ENCODE measurements at places on chromosomes 12 and 14.
A peak's percentile ranks its signal among the peaks of the same experiment; 100 is the strongest.

DNA sequence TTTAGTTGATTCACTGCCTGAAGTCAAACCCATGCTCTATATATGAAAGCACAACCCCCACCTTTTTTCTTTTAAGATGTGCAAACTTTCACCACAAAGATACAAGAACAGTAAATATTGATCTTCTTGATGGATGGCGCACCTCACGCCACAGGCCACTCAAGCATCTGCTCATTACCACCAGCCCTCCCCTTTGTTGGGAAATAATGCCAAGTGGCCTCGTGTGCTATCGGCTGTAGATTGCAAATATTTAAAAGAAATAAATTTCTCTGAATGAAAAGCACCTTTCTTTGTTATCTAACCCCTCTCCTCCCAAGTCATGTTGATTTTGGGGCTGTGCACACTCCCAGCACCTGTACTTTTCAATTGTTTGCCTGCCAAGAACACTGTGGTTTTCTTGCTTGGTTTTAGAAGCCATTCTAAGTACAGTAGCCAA lies 122.7 kb downstream of the C12orf42 start:
- DNase-seq: no peak

DNA sequence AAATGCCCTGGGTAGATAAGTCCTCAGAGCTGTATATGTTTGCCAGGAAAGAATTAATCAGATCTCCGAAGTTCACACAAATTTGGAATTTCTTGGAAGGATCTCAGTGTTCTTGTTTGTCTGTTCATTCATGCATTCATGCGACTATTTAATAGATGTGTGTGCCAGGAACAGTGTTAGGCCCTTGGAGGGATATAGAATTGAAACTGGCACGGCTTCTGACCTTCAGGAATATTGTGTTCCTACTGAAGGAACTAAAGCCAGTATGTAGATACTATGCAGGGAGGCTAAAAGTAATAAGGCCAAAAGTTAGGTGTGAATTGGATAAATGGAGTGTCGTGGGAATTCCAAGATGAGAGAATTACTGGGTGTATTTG lies 166.0 kb upstream of the NOS1 start:
- DNase-seq: no peak

- no peak for DNase-seq
These were observed 18.9 kb upstream of the ANKRD33 start for GRCh38 chr12:51868821-51869495.

DNA sequence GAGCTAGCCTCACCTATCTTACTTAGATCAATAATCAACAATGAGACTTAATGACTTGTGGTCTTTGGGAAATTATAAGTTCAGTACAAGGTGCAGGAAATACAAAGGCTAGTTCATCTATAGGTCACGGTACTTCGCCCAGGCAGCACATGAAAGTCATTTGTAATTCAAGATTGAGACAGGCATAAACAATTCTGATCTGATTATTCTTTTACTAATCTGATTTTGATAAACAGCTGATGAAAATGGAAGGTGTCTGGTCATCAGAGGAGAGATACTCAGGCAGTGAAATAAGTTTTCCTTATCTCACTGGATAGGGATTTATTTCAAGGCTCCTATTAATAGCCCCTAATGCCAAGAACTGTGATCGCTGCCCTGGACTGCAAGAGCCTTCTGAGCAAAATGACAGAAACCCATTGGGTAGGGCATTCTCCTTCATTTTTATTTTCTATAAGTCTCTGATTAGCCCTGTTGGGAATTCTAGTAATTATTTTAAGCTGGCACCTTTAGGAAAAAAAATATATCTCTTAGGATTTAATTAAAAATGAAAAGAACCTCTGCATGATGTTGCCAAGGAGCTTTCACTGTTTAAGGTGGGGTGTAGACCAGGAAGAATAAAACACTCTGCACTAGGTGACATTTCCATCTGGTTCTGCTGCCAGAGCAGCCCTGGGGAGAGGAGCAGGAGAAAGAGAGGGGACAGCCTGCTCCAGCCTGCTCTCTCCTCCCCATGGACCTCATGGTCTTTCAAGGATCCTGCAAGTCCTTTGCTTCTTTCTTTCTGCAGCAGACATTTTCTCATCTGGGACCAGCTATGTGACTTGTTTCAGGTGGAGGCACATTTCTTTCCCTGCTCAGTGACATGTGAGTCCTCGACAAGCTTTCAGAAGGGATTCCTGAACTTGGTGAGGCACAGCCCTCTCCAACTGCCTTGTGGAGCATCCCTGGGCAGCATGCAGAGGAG lies 44.8 kb downstream of the SSPN start:
- DNase-seq: no peak

DNA sequence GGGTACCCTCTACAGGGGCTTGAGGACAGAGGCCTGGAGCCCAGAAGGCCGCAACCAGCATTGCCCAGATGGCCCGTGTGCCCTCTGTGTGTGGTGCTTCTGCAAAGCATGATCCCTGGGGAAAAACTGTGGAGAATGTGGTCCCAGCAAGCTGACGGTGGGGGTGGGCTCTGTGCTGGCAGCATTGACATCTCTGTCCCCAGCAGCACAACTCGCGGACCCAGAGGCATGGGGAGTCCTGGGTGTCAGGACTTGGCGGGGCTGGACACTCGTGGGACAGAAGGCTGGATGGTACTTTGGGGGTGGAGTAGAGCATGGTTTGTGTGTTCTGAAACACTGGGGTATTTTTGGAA lies 4.3 kb downstream of the CLBA1 start:
- DNase-seq: no peak

DNA sequence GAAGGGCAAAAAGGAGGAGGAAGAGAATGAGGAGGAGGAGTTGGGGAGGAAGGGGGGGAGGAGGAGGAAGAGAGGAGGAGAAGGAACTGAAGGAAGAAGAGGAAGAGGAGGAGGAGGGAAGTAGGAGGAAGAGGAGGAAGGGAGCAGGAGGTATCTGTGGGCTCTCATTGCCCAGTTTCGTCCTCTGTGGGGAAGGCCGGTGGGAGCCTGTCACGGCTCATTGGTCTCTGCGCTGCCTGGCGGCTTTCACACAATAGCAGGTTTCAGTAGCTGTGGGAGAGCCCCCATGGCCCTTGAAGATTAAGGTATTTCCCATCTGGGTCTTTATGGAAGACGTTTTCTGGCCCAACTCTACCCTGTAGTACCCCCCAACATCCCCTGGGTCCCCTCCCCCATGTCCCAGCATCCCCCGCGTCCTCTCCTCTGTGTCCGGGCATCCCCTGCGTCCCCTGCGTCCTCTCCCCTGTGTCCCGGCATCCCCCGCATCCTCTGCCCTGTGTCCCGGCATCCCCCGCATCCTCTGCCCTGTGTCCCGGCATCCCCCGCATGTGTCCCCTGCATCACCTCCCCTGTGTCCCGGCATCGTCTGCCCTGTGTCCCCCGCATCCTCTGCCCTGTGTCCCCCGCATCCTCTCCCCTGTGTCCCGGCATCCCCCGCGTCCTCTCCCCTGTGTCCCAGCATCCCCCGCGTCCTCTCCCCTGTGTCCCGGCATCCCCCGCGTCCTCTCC lies 278.2 kb upstream of the SFSWAP start:
- DNase-seq: no peak

GRCh38 chr12:6830286-6830890 lies 2.2 kb downstream of the P3H3 start:
- DNase-seq: no peak

DNA sequence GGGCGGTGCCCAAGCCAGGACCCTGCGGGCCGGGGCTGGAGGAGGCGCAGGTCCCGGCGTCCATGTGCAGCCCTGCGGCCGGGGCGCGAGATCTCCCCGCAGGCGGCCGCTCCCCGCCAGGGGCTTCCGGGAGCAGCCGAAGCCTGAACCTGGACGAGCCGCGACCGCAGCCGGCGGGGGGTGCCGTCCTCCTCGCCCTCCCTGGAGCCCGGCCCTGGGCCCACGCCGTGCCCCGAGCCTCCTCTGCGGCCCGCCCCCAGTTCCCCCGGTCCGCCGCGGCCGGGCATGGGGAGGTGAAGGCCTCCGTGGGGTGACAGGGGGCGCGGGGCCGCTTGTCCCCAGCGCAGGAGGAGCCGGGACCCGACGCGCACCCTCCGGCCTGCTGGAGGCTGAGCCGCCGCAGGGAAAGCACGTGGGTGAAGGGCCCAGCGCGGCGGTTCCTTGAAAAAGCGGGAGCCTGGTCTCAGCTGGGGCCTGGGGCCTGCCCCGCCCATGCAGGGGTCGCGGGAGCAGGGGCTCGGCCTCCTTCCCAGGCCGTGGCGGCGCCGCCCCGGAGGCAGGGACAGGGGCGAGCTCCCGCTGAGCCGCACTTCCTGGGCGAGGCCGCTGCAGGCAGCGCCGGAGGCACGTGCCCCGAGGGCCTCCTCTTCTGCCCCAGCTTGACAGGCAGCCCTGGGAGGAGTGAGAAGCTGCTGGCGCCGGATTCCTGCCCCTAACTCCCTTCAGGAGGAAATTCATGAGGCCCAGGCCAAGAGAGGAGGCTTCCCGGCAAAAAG lies 55.6 kb upstream of the PPP2R5C start:
- DNase-seq: no peak

GRCh38 chr14:94774344-94775090 lies 4.6 kb upstream of the GSC start:
- no peak for DNase-seq

- peak; percentile 3 for DNase-seq
These were observed 139.7 kb downstream of the PRIMA1 start for GRCh38 chr14:93648440-93649168.

GRCh38 chr14:36619853-36620252 lies 37.4 kb upstream of the NKX2-8 start:
- DNase-seq: no peak

GRCh38 chr14:86333493-86333892 lies 803.5 kb downstream of the FLRT2 start:
- DNase-seq: no peak

- no peak for DNase-seq
These were observed 7.8 kb upstream of the CALM1 start for GRCh38 chr14:90388982-90389381.

- no peak for DNase-seq
These were observed 524.1 kb upstream of the TBX3 start for GRCh38 chr12:115208098-115208497.

GRCh38 chr12:1634590-1635191 lies 5.7 kb downstream of the WNT5B start:
- peak; percentile 53 for DNase-seq

DNA sequence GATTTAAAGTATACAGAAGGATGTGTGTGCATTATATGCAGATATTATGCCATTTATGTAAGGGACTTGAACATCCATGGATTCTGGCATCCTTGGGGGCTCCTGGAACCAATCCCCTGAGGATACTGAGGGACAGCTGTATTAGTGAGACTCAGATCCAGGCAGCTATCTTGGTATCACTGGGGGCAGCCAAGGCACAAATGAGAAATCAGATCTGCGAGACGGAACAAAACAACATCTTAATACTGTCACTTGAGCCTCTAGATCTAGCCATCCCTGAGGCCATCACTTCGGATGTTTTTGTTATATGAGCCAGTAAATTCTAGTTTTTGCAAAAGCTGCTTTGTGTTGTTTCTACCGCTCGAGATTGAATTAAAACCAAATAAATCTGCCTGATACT lies 175.1 kb upstream of the SFSWAP start:
- DNase-seq: no peak

- no peak for DNase-seq
These were observed 23.3 kb upstream of the SLC2A3 start for GRCh38 chr12:7959278-7959677.

DNA sequence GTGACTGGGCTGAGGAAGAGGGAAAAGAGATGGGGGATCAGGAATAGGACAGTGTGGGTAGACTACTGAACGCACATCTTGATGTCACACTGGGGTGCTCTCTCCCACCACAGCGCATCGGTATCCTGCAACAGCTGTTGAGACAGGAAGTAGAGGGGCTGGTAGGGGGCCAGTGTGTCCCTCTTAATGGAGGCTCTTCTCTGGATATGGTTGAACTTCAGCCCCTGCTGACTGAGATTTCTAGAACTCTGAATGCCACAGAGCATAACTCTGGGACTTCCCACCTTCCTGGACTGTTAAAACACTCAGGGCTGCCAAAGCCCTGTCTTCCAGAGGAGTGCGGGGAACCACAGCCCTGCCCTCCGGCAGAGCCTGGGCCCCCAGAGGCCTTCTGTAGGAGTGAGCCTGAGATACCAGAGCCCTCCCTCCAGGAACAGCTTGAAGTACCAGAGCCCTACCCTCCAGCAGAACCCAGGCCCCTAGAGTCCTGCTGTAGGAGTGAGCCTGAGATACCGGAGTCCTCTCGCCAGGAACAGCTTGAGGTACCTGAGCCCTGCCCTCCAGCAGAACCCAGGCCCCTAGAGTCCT lies 6.9 kb downstream of the C1QL4 start:
- DNase-seq: no peak

- no peak for DNase-seq
These were observed 1.6 kb downstream of the ADGRD1 start for GRCh38 chr12:130955238-130955816.

- peak; percentile 72 for DNase-seq
These were observed 383.8 kb downstream of the PCNX1 start for GRCh38 chr14:71290960-71291466.

- no peak for DNase-seq
These were observed 12.7 kb downstream of the SPTLC2 start for GRCh38 chr14:77603654-77604255.

DNA sequence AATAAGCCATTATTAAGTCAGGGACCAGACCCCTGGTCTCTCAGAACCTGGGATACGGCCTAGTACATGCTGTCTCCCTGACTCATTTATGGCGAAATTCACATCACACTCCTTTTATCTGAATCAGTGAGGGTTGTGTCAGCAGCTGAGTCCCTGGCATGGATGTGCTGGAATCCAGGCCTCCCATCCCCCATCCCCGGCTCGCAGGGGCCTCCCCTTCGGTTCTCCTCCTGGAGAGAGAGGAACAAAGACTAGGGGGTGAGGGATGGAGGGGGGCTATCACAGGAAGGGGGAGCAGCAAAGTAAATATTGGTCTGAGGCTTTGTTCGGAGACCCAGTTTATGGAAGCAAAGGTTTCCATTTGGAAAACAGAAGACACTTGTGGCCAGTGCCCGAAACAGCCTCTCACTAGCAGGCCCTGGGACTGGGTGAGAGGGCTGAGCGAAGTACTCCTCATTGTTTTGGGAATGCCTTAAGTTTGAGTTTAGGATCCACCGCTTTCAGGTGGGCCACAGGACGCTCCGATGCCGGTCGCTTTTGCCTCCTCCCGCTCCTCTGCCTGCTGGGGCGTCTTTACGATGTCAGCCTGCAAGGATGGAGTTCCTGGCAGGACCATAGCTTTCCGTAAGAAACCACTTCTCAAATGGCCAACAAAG lies 145.0 kb downstream of the PRKCH start:
- DNase-seq: peak; percentile 98

- DNase-seq: no peak
These were observed 86.0 kb downstream of the HECTD4 start for GRCh38 chr12:112296183-112296582.

- no peak for DNase-seq
These were observed 323.6 kb downstream of the PCNX1 start for GRCh38 chr14:71230897-71231296.

GRCh38 chr12:110576504-110576903 lies 6.6 kb downstream of the PPTC7 start:
- no peak for DNase-seq

GRCh38 chr14:38882533-38882932 lies 220.5 kb downstream of the SEC23A start:
- DNase-seq: no peak

- no peak for DNase-seq
These were observed 10.5 kb downstream of the SNX6 start for GRCh38 chr14:34619471-34619870.
